ENCODE measurements at places on chromosomes 4 and X.

- DNase-seq: no peak
These were observed 151.0 kb downstream of the ANTXR2 start for GRCh38 chr4:79922011-79922410.

DNA sequence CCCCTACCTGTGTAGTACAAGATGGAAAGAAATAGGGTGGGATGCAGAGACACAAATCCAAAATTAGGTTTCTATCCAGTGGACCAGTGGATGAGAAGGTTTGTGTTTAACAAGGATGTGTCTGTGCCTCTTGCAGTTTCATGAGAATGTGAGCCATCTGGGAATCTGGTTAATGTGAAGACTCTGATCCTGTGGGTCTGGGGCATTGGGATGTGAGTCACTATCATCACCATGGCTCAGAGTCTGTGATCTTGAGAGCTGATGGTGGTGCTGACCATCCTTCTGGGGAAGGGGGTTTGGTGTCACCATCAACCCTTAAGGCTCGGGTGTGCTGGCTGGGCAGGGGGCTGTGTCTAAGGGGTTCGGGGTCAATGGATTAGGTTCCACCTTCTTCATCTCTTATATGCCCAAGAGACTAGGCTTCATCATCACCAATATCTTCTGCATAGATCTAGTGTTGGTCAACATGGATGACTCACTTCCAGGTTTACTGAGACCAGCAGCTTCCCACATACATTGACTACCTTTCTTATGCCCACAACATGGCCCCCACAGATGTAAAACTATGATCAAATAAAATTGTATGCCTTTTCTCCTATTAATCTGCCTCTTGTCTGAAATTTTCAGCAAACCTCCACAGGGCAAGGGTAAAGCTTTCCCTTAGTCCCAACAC lies 65.7 kb upstream of the MID1 start:
- DNase-seq: no peak

DNA sequence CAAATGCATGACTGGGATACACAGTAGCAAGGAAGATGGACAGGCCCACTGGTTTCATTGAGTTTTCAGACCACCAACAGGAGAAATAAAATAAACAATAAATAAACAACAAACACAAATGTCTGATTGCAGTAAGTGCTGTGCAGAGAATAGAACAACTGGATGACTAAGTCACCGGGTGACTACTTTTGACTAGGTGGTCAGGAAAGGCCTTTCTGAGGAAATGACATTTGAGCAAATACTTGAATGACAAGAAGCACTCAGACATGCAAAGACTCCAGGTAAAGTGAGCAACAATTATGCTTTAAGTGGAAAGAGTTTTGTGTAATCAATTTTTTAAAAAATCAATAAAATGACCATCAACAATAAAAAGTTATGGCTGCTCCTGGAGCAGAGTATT lies 137.7 kb downstream of the BTC start:
- no peak for DNase-seq

- DNase-seq: no peak
These were observed 190.1 kb upstream of the GPRIN3 start for GRCh38 chr4:89497517-89498308.

- no peak for DNase-seq
These were observed 80.1 kb downstream of the ANAPC4 start for GRCh38 chr4:25457053-25457715.

GRCh38 chr4:36187723-36188333 lies 56.5 kb downstream of the ARAP2 start:
- DNase-seq: no peak

DNA sequence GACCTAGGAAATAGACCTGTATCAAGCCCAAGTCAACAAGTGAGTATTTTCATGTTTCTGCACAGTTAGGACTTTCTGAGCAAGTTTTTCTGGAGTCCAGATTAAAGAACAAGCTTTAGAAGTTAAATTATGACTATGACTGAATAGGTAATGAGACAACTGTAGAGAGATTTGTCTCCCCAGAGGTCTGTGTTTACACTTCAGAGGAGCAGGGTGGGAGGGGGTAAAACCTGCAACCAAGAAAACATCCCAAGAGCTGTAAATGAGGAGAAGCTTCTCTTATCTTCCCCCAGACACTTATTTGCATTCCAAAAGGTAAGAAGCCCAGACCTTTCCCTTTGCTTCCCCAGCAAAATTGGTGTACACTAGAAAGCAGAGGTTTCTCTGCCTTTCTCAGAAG lies 22.1 kb upstream of the CEP135 start:
- no peak for DNase-seq

DNA sequence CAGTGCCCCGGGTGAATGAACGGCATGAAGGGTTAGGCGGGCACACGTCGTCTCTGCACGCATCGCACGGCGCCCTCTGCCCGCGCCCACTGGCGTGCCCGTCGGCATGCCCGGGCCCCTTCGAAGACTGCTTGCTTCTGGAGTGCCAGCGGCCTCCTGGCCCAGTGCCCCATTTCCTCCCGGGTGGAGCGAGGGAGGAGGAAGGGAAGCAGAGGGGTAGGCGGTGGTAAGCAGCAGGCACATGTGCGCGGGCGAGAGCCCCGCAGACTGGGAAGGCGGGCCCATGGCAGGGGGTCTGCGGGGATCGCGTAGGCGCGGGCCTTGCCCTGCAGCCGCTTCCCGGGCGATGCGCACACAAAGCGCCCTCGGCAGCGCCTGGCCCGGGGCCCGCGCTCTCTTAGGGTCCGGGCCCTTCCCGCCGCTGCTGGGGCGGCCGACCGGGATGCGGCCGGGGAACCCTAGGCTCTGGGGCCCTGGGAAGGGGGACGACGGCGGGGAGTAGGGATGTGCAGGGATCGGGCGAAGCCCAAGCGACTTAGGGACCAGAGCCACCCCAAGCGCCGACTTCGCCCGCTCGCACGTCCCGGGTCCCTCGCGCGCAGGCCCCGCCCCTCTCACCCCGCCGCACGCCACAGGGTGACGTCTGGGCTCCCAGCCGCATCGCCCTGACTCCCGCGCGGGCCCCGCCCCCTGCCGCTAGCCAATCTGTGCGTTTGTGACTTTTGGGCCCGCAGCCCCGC lies 866 bp upstream of the EMD start:
- DNase-seq: peak; percentile 99

DNA sequence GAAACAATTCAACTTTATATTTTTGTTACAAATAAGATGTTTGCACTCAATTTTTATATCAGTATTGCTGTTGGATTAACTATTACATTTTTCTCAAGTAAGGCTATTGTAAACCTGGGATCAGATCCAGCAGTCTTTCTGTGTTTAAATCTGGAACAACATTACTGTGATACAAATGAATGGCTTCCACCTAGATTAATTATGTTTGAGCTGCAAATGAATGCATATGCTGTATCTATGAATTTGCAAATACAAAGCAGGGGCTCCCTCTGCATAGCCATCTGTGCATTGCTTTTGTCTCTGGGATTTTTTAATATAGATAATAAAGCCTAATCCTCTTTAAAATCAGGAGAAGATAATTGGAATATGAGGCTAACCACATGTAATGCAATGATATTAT lies 69.8 kb upstream of the NEIL3 start:
- no peak for DNase-seq

- no peak for DNase-seq
These were observed 20.6 kb upstream of the PRR27 start for GRCh38 chr4:70133473-70133872.

GRCh38 chr4:62256479-62256878 lies 1056.4 kb downstream of the ADGRL3 start:
- DNase-seq: no peak

GRCh38 chr4:26029568-26030131 lies 115.6 kb downstream of the SMIM20 start:
- DNase-seq: no peak

DNA sequence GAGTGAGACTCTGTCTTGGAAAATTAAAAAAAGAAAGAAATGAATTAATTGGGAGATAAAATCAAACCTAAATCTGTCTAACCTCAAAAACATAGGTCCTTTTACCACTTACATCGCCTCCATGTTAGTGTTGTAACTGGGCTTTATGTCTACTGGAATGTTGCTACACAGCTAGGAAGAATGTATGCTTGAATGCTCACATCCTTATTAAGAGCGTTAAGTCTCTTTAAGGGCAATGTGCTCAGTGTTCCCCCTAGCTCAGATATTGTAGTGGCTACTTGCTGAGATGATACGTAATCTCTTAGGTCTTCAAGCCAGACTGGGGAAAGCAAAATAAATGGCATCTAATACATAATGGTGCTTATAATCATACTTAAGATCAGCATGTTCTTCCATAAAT lies 1072.8 kb downstream of the PDHA2 start:
- no peak for DNase-seq

GRCh38 chr4:81747242-81747930 lies 275.7 kb upstream of the RASGEF1B start:
- peak; percentile 40 for DNase-seq

- DNase-seq: no peak
These were observed 23.0 kb upstream of the RADX start for GRCh38 chrX:106588801-106589200.

GRCh38 chr4:104969394-104970082 lies 177.1 kb upstream of the TET2 start:
- no peak for DNase-seq

DNA sequence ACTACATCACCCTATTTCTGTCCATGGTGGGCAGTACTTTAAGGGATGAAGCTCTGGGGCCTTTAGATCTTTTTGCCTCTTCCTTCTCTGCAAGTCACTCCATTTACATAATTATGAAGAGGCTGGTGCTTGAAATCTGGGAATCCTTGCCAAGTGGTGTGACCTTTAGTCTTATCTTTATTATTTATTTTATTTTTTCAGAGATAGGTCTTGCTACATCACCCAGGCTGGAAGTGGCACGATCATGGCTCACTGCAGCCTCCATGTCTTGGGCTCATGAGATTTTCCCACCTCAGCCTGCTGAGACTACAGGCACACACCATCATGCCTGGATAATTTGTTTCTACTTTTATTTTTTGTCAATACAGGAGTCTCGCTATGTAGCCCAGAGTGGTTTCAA lies 34.4 kb upstream of the HAND2 start:
- DNase-seq: no peak

DNA sequence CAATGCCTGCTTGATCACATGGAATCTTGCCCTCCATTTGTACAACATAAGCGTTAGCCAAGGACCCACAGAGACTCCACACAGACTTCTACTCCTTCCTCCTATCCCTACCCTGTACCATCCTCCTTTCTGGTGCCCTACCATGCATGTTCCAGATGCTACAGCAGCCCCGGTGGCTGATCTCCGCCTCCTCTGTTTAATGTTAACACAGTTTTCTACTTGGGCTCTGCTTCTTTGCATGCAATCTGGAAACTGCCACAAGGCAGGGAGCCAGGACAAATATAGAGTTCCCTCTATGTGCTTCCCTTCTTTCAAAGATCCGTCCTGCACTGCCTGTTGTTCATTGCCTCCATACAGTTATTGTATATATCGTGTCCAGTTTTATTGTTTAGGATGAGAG lies 368.6 kb upstream of the TENM3 start:
- no peak for DNase-seq

DNA sequence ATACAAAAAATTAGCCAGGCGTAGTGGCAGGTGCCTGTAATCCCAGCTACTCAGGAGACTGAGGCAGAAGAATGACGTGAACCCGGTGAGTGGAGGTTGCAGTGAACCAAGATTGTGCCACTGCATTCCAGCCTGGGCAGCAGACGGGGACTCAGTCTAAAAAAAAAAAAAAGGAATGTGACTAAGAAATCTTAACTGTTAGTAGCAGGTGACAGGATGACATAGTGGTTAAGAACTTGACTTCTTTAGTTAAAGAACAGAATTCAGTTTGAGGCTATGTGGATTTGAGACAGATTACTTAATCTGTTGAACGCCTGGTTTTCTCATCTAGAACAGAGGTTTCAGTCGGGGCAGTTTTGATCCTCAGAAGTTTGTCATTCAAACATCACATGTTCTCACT lies 3.2 kb downstream of the TRMT44 start:
- no peak for DNase-seq

GRCh38 chrX:88072339-88073030 lies 554.9 kb downstream of the KLHL4 start:
- DNase-seq: no peak

GRCh38 chr4:95732061-95732460 lies 107.8 kb upstream of the PDHA2 start:
- DNase-seq: no peak

DNA sequence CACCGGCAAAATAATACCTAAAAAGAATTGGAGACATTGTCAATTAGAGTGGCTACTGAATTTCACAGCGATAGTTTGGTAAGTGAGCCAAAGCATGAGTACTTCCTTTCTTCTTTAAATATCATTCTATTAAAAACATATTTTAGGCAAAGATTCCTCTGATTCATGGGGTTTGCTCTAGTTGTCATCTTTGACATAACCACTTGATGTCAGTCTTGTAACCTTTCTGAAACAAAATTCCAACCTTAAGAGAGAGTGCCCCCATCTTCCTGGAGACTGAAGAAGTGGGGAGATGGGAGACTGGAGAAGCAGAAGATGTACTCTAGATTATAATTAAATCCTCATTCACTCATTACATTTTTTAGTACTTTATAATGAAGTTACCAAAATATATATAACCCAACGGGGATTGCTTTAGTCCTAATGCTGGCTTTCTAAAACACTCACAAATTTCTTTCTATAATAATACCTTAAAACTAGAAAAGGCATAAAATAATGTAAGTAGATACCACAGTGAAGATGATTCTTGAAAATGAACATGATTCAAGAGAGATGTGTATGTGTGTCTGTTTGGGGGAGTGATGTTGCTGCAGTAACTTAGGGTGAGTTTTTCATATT lies 96.4 kb downstream of the EMCN start:
- no peak for DNase-seq

- no peak for DNase-seq
These were observed 169.8 kb upstream of the GALNT7 start for GRCh38 chr4:172998527-172999469.

DNA sequence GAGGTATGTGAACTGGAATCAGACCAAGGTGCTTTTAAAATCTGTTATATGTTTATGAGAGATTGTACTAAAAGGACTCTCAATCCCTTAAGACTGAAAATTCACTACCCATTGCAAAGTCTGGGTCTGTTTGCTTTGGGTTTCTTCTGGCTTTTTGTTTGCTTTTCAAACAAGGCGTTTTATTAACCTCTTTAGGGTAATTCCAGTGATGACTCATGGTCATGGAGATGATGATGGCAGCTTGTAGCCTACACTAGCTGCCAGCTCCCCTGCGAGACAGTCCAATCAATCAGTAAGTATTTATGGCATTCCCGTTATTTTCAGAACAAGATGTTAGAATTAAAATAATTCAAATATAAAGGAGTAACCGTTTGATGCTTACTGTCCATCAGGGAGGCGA lies 643.8 kb upstream of the FTHL17 start:
- DNase-seq: no peak

DNA sequence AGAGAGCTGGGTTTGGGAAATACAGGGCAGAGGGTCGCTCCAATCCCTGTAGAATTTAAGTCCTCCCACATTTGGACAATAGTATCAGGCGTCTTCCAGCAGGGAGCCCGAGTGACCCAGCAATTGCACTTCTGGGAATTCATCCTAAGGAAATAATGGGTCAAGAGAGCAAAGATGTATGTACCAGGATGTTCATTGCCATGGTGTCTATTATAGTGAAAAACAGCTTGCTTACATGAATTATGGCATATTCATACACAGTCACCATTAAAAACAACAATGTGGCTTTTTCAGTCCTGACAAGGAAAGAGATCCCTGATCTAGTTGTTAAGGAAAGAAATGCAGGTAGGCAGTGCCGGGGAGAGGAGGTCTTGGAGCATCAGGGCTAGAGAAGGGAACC lies 167.7 kb downstream of the PJA1 start:
- DNase-seq: no peak
